Ovary (tissue), 10 donors: ENCODE measurements at places on chromosomes 11 and 22. TPM values are rescaled to one million over a fixed set of nuclear protein-coding genes. Genes with fewer than 3 reads are reported as not detected.

DNA sequence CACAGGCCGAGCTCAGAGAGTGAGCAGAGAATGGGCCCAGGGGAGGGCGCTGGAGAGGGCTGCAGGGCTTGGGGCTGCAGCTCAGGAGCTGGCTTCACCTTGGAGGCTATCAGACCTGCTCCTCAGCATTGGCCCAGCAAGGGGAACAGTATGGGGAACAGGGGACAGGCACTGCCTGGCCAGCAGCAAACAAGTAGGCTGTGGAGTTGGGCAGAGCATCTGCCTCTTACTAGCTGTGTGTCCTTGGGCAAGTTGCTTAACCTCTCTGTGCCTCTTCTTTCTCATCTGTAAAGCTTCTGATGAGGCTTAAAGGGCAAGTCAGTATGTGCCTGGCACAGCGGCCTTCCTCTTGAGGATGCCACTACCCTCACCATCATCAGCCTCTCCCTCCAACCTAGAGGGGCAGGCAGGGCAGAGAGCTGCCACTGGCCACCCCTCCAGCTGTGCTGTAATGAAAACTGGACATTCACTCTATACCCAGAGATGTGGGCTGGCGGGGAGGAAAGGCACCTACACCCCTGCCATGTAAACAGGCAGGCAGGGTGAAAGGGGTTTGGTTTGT, 7.5 kb upstream of the CDKN1C start:
- DNase-seq = no peak

DNA sequence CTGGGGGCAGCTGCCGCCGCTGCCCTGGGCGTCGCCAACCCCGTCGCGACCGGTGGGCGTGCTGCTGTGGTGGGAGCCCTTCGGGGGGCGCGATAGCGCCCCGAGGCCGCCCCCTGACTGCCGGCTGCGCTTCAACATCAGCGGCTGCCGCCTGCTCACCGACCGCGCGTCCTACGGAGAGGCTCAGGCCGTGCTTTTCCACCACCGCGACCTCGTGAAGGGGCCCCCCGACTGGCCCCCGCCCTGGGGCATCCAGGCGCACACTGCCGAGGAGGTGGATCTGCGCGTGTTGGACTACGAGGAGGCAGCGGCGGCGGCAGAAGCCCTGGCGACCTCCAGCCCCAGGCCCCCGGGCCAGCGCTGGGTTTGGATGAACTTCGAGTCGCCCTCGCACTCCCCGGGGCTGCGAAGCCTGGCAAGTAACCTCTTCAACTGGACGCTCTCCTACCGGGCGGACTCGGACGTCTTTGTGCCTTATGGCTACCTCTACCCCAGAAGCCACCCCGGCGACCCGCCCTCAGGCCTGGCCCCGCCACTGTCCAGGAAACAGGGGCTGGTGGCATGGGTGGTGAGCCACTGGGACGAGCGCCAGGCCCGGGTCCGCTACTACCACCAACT, 1.0 kb downstream of the FUT4 start:
- peak; percentile 29 for DNase-seq

The CD248 gene
- 17.2 TPM for polyA plus RNA-seq

DNA sequence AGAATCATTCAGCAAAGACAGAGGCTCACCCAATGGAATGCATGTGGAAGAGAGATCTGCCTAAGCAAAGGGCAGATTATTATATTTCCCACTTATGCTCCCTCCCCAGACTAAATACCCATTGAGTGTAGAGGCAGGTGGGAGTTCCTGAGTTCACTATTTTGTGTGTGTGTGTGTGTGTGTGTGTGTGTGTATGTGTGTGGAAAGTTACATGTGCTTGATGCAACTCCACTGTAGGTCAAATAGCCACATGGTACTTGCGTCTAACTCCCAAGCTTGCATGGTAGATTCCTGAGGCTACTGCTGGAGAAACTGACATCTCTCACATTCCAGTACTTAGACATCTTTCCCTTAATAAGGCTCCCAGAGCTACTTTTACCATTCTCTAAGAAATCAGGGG, 3.4 kb upstream of the COPB1 start:
- no peak for DNase-seq

- no peak for DNase-seq
These were observed 23.5 kb downstream of the TYR start for GRCh38 chr11:89201138-89201537.

DNA sequence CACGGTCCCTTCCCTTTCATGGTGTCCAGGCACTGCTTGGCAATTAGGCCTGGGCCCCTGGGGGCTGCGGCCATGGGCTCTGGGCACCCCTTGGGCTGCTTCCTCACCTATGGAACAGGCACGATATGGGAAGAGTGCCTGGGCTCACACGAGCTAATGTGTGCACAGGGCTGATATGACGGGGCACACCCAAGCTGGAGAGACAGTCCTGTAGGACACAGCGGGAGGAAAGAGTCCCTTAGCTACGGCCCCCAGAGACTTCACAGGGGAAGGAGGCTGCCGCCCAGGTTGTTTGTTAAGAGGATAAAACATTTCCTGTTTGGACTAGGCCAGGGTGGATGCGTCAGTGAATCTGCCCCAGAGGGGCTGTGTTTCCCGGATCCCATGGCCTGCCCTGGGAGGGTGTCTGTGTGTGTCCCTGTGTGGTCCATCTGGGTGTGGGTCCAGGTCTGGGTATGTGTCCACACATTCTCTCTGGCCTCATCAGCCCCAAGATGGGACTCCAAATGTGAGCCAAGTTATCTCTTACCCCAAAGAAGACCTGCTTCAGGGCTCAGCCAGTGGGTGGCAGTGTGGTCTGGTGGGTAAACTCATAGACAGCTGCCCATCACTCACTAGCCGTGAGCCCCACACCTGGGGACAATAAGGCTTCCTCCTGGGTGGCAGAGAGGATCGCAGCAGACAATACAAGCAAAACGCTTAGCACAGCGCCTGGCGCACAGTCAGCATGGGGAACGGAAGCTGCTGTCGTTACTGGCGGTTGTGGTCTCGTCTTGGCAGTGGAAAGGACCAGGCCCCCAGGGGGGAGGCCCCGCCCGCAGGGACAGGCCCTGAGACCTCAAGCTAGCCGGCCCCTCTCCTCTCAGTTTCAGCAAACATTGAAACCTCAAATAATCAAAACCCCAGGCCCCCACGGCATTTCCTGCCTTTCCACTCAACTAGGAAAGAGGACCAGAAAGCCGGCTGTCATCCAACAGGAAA, 3.2 kb upstream of the EMID1 start:
- no peak for DNase-seq

The LINC01488 gene
- polyA plus RNA-seq = not detected

DNA sequence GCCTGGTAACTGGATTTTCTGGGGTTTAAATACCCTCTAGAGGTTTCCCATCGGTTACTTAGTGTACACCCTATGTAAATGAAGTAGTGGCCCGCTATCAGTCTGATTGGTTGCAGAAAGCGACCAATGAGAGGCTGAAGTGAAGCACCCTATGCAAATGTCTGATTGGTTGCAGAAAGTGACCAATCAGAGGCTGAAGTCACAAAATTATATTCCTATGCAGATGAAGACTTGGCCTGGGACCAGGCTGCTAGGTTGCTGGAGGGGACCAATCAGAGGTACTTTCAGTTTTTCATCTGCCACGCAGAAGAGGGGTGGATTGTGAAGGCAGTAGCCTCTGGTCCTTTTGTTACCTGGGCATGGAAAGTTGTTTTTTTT, 134.8 kb downstream of the TBC1D22A start:
- no peak for DNase-seq

DNA sequence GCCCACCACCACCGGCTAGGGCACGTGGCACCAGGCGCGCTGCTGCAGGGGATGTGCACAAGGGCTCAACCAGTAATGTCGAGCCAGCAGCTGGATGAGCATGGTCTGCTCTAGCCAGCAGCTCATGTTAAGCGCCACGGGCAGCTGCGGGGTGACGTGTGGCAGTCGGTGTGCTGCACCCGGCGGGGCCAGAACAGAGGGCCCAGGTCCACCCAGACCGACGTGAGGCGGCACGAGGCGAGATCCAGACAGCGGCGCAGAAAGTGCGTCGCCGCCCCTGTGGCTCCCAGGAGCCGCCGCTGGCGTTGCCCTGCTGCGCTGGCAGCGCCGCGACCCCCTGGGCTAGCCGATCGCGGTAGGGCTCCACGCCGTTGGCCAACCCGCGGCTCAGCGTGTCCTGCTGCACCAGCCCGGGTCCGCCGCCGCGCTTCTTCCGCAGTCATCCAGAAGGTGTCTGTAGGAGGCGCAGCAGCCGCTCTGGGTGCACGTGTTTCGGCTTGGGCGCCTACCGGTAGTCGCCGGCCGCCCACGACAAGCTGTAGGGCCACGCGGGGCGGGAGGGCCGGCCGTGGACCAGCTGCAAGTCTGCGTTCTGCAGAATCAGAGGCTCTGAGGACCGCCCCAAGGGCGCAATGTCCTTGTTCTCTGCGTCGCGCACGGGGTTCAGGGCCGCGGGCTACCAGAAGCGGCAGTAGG, 4.6 kb upstream of the GALR3 start:
- peak; percentile 77 for DNase-seq

DNA sequence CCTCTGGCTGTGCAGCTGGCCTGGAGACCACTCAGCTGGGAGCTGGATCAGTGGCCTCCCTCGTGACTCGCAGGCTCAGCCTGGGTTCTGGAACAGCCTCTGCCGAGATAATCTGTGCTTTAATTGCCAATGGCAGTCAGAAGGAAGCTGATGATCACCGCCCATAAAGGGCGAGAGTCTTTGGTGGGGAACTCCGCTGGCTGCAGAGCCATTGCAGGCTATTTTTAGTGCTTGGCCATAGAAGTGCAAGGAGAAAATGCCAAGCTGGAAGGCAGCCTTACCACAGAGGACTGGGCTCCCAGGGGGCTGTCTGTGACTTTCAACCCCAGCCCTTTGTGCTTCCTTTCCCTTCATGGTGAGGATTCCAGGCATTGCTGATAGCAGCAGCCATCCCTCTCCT, 62.2 kb upstream of the TENM4 start:
- DNase-seq = peak; percentile 26

DNA sequence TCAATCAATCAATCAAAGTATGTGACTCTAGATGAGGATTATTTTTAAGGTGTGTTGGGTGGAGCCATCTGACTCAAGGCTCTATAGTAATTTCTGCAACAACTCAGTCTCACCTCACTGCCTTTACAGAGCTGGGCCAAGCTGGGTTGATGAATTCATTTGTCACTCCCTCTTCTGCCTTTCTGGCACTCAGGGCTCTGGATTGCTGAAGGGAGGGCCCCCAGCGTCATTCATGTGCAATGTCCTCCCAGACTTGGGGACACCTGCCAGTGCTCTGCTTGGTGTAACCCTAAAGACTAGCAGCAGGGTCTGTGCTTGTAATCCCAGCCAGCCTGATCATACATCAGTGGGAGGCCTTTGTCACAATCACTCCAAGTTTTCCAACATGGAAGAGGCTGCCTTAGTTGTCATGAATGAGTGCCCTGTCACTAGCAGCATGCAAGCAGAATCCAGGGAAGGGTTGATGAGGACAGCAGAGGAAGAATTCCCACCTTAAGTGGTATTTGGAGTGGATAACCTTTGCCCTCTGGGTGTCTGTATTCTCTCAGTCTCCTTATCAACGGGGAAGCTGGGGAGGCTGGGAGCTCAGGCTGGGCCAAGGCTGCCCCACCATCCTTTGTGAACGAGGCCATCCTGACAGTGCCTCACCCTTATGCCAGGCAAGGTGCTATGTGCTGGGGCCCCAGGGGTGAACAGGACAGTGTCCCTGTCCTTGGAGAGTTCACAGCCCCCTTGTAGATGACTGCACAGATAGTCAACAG, 2.0 kb upstream of the TP53I11 start:
- DNase-seq = no peak

GRCh38 chr11:95445746-95446333, 214.8 kb upstream of the SESN3 start:
- no peak for DNase-seq

DNA sequence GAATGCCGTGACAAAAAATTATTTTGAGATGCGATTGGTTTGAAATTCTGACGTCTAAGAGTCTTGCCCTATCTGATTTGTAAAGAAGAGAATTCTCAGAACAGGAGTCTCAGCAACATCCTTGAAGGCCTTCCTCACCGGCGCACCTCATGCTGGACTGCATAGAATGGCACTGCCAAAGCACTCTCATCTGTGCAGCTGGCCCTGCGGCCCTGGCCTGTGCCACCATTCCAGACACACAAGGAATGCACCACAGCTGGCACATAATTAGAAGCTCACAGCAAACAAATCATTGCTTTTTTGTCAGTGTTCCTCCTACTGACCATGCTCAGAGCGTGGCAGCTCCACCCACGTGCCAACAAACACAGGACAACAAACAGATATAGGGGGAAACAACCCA, 166.0 kb downstream of the KIRREL3 start:
- no peak for DNase-seq

GRCh38 chr11:9757809-9758636, 94.1 kb downstream of the SWAP70 start:
- DNase-seq = peak; percentile 91

DNA sequence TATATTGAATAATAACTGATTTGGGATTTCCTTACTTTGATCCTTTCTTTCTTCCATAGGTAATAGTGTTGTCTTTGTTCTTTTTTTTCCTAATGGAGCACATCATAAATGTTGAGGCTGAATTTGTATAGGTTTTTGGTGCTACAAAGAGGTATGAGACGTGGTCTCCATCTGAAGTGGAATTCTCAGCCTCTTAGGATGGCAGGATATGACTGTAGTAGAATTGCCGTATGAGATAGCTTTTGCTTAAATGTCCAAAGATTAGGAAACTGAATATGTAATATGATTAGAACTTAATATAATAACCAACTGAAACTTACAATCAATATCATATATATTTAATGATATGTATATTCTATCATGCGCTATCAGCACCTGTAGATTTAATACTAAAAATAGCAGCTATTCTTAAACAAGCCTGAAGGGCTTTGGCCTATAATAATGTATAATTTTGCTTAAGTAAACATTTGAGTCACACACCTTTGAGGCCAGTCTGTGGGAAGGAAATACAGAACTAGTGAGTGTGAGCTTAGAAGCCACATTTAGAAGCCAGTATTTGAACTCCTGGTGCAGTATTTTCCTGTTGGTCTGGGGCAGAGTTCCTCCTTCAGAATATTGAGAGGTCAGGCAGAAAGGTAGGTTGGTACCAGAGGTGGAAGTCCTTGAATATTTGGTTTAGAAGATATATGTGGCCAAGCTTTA, 62.6 kb downstream of the SWAP70 start:
- DNase-seq = no peak

GRCh38 chr11:1630271-1630670, 696 bp downstream of the KRTAP5-5 start:
- no peak for DNase-seq

DNA sequence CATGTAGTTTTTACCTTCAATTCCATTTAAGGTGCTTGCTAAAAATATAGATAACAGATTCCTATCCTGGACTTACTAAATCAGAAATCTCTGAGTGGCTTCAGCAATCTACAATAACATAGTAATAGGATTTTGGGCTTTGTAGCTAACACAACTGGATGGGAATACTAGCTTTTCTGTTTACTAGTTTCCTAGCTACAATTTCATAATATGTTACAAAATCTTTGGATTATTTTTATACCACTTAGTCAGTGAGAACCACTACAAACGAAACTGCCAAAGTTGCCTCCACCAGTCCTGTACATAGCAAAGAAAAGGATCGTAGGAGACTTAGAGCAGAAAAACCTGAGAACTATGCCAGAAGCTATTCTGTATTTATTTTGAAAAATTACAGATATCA, 87.7 kb upstream of the ANO3 start:
- DNase-seq = no peak

The NLRP14 gene
- polyA plus RNA-seq = 0.08 TPM

The LRRC75B gene
- 25.2 TPM for polyA plus RNA-seq
